ENCODE measurements at places on chromosomes 5 and 9.

- no peak for DNase-seq
Measured at GRCh38 chr9:1962122-1962521, 53.0 kb upstream of the SMARCA2 start.

DNA sequence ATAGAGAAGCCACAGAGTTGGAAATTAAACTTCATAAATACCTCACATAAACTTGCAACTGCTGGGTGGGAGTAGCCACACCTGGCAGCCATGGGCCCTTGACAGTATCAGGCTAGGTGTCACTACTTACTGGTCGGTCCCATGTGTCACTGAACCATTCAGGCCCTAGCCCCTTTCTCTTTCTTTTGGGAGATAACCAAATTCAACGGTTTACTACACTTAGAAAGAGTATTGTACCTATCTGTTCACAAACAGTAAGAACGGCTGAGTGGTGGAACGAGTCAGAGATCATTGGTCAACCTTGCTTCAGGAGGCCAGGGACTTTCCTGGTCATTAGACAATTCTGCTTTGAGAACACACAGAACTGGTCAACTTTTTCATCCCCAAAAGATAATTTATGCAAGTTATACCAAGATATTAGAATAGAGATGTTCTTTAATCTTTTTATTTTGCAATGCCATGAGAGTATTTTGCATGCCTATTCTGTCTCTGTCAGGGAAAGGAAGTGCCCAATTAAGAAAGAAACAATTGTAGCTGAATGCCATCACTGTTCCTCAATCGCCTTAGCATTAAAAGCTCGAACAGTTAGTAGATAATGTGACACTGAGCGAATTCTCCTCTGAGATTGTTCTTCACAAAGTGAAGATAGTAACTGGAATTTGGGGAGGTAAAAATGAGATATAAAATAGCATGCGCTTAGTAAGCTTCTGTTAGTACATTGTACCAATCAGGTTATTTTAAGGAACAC, 50.9 kb downstream of the GOLPH3 start:
- DNase-seq = no peak

DNA sequence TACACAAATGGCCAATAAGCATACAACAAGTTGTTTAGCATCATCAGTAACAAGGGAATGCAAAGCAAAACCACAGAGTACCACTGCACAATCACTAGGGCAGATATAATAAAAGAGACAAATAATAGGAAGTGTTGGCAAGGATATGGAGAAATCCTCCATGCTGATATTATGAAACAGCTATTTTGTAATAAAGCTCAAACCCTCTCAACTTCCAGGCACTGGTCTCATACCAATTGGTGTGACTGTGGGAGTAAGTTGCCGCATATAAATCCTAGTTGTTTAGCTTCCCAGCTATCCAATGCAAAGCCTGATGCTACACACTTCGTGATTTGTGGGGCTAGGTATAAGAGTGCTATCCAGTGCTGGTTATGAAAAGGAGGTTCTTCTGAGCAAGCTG, 88.6 kb downstream of the SMIM23 start:
- DNase-seq = no peak

- DNase-seq = no peak
Measured at GRCh38 chr9:38006163-38006562, 62.9 kb downstream of the SHB start.

DNA sequence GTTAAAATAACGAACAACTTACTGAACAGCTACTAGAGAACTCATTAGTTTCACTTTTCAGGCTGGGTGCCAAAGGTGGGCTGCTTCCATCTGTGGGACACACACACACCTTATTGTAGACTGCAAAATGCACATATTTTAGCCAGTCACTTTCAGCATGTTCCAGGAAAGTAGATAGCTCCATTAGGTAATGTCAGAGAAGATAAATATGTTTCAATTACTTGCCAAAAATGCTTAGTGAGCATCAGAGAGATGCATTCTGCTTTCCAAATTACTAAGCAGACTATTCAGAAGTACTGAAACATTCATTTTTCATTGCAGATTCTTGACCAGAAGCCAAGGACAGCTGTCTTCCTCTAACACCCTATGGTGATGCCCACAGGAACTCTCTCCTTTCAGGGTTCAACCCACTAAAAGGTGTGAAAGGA, 56.2 kb upstream of the APC start:
- peak; percentile 53 for DNase-seq

DNA sequence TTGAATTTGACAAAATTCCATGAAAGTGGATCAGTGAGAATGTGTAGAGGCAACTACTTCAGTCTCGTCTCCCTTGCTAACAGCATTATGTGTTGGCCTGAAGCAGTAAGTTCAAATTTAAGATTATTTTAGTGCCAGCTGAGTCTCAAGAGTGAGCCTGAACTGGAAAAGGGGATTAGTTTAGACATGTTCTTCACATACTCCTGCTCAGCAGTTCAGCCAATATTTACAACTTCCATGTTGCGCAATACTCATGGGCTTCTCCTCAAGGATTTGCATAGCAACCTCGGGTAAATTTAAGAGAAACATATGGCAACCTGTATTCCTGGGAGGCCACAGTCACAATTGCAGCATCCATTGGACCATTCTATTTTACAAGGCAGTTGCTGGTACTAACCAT, 553.8 kb downstream of the PTPRD start:
- DNase-seq = no peak

DNA sequence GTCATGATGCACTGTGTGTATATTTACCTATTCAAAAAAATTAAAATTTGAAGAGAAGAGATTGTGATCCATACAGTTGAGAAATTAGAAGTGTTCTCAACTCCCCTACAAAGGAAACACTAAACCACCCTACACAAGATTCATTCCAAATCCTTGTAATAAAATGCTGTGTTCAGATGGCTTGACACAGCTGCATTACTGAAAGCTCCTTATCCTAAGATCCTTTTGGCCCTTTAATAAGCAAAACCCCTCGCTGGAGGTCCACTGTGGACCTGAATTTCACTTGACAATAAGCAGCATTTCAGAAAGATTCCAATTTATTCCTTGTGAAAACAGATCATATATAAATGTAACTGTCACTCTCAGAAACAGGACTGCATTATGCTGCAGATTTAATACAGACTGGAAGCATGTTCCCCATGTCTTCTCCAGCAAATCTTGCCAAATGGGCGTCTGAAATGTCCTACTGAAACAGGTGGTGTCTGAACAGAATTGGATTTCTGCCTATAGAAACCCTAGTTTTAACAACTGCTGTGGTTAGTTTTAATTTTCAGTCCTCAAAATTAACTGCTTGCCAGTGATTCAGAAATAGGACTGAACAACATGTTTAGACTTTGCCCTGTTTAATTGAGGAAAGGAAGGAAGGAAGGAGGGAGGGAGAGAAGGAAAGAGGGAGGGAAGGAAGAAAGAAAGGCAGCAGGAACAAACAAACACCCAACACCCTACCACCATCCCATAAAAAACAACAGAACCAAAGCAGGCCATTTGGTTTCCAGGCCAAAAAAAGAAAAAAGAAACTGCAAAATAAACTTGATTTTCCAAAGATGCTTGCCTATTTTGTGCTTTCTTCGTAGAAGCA, 179.6 kb downstream of the MLLT3 start:
- peak; percentile 100 for DNase-seq

DNA sequence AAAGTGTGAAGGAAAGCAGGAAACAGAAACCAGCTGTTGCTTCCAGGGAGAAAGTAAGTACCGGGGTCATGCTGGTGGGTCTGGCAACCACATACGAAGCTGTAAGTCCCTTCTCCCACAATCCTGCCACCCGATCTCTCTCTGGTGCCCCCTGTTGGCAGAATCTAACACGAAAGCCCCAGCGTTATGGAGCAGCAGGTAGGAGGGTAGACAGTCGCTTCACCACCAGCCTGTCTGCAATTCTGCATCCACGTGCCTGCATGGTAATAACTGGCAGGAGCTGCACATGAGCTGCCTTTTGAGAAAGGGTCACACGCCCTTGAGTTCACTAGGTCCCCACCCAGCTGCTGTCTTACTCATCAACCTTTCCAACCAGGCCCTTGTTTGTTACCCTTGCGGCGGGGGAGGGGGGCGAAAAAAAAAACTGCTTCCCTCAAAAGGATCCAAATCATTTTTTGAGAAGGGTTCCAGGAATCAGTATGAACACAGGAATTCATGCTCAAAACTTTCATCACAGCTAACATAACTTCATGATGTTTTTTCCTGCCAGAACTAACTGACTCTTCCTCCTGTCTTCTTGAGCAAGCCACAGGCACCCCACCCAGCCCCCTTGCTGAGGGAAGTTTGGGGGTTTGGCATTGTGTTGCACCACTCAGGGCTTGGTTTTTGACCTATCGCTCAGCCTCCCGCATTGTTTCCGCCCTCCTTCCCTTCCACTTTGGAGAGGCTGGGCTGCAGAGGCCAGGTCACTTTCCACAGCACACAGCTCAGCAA, 19.6 kb upstream of the TMEM252 start:
- DNase-seq = no peak

GRCh38 chr9:123044586-123044985, 11.1 kb downstream of the GPR21 start:
- DNase-seq = no peak

- no peak for DNase-seq
Measured at GRCh38 chr5:159814805-159815585, 101.3 kb upstream of the ADRA1B start.

- DNase-seq = no peak
Measured at GRCh38 chr9:107155244-107155817, 127.7 kb upstream of the RAD23B start.

- DNase-seq = no peak
Measured at GRCh38 chr5:6358434-6358820, 19.9 kb downstream of the MED10 start.

- DNase-seq = no peak
Measured at GRCh38 chr5:132838516-132839282, 8.3 kb upstream of the SHROOM1 start.

DNA sequence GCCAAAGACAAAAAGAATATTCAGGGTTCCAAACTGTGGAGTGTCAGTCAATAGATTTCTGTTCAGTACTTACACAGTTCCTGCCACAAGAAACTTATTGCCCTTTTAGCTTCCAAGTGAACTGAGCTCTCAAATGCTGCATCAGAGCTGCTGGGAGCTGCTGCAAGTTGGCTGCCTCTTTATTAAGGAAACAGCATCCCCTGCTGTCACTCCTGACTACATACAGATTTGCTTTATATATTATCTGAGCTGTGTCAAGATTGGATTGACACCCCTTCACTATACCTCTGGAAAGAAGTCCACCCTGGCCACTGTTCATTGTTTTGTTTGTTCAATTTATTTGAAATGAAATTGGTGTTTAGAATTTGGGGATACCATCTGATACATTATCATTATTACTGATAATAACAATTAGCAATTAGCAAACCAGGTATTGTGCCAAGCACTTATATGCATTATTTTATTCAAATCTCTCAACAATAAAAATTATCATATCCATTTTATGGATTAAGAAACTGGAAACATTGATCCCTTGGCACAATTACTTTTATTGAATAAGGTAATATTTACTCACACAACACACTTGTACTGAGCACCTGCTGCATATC, 16.4 kb upstream of the C5orf58 start:
- DNase-seq = peak; percentile 84

GRCh38 chr5:16233730-16234129, 54.1 kb upstream of the MARCHF11 start:
- no peak for DNase-seq

GRCh38 chr5:176610435-176610773, 448 bp upstream of the GPRIN1 start:
- DNase-seq = peak; percentile 82

GRCh38 chr9:108484468-108484867, 371.3 kb downstream of the ACTL7B start:
- DNase-seq = no peak

- DNase-seq = no peak
Measured at GRCh38 chr5:122259995-122260394, 52.0 kb upstream of the SNCAIP start.

- DNase-seq = peak; percentile 78
Measured at GRCh38 chr9:118522093-118523028, 818.2 kb downstream of the TLR4 start.

DNA sequence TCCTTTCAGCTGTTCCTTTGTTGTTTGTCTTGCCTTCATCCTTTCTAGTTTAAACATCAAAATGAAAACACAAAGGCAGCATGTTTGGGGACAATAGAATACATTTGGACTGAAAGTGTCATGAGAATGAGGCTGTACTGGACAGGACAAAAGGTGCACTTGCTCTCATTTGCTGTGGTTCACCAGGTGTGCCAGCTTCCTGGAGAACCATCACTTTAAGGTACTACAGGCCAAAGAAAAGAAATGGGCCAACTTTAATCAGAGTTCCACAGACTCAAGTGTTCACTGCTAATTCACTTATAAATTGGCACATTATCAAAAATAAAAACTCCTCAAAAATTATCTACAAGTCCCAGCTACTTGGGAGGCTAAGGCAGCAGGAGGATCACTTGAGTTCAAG, 53.8 kb downstream of the ABHD17B start:
- no peak for DNase-seq

DNA sequence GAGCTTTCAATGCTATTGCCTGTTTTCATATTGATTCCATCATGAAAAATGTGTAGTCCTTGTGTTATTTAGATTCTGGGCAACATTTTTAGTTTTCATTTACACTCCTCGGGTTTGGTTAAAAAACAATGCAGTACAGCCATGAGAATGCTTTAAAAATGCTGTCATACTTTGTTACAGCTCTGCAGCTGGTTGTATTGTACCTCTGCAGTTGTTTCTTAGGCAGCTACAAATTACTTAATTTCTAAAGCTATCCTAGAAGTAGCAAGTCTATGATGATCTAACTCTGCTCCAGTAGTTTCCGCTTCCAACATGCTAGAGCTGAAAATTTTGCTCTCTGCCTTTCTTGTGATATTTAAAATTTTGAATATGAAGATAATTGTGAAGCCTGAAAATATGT, 20.2 kb downstream of the SNX18 start:
- DNase-seq = no peak

DNA sequence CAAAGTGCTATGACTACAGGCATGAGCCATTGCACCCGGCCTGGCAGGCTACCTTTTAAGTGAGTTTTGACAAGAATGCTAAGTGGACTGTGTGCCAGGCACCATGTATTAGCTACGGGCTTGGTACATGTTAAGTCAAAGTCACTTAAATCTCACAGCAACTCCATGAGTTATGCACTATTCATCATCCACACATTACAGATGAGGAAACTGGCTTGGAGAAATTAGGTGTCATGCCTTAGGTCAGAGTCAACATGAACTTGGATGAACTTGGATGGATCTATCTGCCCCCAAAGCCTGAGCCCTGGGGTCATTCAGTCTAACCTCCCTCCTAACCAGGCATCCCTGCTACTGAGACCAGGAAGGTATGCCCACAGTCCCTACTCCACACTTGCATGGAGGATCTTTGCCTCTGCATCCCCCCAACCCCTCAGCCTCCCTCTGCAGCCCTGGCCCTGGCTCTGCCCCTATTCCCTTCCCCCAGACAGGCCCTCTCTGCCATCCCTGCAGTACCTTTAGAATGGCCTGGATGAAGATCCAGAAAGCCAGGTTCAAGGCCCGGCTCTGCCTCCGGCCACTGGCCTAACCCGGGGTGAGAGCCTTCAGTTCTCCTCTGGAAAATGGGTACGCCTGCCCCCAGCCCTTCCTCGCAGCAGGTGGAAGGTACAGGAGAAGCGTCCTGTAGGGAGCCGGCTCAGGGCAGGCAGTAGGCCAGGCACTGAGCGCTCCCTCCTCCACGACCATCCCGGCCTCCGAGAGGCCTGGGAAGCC, 685 bp upstream of the ADGRD2 start:
- no peak for DNase-seq

All from brain (organoid and tissue), 16 donors.